Right forelimb (tissue), 1 donor: ENCODE measurements at places on chromosomes 16 and 17.
A peak's percentile ranks its signal among the peaks of the same experiment; 100 is the strongest.

DNA sequence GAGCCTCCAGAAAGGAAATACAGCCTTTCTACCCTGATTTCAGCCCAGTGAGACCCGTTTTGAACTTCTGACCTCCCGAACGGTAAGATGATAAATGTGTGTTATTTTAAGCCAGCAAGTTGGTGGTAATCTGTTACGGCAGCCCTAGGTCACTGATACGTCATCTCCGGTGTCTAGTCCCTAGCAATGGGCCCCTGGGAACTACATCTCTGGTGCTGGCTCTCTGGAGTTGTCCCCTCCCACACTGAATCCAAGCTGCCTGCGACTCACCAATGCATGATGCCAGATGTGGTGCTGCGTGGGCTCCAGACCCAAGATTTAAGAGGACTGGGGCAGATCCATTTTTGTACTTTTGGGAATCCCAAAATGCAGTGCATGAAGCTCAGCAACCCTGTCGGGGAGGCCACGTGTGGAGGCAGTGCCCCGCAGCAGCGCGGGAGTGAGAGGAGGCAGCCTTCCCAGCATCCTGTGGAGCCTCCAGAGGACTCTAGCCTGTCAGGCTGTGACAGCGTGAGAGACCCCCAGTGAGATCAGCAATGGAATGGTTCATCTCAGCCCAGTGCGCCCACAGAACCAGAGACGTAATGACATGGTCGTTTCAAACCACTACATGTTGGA lies 43.6 kb upstream of the USP7 start:
- DNase-seq, result no peak

GRCh38 chr16:12387311-12387710 lies 410.8 kb downstream of the SNX29 start:
- no peak for DNase-seq

DNA sequence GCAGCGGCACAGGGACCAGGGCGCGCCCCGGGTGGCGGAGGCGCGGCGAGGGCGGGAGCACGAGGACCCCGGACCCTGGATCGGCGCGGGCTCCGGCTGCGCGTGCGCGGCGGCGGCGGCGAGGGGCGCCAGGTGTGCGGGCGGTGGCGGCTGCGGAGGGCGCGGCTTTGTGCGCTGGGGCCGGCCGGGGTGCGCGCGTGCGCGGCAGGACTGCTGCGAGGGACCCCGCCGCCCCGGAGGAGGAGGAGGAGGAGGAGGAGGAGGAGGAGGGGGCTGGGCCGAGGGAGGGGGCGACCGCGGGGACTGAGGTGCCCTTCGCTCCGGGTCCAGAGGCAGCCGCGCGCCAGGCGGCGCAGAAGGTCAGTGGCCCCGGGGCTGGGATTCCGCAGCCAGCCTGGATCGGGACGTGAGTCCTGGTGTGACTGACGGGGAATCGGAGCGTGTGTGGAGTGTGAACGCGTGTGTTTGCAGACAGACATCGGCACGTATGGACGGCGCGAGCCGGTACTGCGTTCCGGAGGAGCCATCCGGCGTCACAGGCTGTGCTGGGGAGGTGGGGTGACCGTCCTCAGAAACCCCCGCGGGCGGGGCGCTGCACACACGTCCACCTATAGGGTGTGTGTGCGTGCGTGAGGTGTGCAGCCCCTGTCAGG lies 19.5 kb upstream of the RAP1GAP2 start:
- DNase-seq, result no peak

DNA sequence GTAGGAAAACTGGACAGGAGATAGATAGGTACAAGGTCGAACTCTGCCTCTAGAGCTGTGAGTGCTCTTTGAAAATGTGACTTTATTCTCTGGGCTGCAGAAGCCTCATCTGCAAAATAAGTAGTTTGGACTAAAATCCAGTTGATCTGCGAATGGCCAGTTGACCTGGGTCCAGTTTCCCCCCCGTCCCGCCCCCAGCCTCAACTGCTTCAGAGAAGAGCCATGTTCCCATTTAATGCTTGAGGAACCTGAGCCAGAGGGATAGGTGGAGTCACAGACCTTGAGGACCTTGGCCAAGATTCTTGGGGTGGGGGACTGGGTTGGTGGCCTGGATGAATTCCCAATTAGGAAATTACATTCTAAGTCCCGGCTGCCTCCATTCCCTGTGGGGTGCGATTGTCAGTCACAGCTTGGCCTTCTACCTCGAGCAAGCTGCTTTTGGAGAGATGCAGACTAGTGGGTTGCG lies 14.1 kb downstream of the TBX2 start:
- peak; percentile 45 for DNase-seq

GRCh38 chr17:77365584-77366186 lies 224.9 kb downstream of the SEC14L1 start:
- peak; percentile 53 for DNase-seq

- DNase-seq, result no peak
These were observed 18.9 kb downstream of the TEX2 start for GRCh38 chr17:64244165-64244564.

GRCh38 chr16:57517397-57518367 lies 18.7 kb downstream of the CCDC102A start:
- DNase-seq, result no peak

GRCh38 chr17:80861418-80861815 lies 130.2 kb upstream of the CHMP6 start:
- DNase-seq, result no peak

- DNase-seq, result no peak
These were observed 58.6 kb upstream of the SHISA6 start for GRCh38 chr17:11182430-11182829.

- peak; percentile 80 for DNase-seq
These were observed 333 bp upstream of the NOG start for GRCh38 chr17:56593086-56593645.

GRCh38 chr16:66457888-66458287 lies 30.8 kb downstream of the BEAN1 start:
- DNase-seq, result no peak

- no peak for DNase-seq
These were observed 61.1 kb upstream of the CIBAR2 start for GRCh38 chr16:85173146-85173980.

DNA sequence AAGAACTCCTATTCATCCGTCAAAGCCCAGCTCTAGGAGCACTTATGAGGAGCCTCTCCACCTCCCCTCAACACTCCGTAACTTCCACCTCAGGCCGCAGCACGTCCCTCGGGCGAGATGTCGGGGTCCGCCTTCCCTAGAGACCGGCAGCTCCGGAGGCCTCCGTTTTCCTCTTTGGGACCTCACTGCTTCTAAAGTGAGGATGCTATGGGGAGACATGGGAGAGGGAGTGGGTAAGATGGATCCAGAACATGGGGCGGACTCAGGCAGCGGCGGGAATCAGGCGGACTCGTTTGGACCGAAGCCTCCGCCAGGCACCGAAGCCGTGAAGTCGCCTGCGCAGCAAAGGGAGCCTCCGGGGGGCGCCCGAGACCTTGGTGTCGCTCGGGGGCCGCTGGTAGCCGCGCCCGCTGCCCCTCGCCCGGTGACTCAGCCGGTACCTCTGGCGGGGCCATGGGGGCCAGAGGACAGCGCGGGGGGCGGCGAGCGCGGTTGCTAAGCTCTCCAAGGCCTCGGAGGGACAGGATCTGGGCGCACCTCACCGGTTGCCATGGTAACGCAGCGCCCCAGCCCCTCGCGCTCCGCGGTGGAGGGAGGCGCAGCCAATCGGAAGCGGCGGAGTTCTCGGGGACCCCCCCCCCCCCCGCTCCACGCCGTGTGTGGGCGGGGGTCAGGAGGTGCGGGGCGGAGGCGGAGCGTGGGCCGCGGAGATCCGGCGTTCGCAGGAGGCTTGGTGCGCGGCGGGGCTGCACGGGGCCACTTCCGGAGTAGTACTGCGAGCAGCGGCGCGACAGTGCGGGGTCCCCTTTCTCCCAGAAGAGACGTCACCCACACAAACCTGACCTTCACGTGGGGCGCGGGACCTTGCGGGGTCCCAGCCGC lies 1.3 kb upstream of the HIC1 start:
- peak; percentile 85 for DNase-seq

DNA sequence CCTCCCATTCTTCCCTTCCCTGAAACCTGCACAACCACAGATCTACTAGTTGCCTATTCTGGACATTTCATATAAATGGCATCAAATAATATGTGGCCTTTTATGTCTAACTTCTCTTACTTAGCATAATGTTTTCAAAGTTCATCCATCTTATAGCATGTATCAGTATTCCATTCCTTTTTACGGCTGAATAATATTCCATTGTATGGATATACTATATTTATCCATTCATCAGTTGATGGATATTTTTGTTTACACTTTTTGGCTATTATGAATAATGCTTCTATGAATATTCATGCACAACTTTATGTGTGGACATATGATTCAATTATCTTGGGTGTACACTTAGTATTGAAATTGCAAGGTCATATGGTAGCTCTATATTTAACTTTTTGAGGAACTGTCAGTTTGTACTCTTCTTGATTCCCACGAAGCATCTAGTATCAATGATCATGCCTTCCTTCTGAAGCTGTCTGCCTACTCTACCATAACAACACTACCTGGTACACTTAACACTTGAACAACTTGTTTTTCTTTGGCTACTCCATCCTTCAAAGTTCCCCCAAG lies 12.7 kb upstream of the CHD3 start:
- no peak for DNase-seq

DNA sequence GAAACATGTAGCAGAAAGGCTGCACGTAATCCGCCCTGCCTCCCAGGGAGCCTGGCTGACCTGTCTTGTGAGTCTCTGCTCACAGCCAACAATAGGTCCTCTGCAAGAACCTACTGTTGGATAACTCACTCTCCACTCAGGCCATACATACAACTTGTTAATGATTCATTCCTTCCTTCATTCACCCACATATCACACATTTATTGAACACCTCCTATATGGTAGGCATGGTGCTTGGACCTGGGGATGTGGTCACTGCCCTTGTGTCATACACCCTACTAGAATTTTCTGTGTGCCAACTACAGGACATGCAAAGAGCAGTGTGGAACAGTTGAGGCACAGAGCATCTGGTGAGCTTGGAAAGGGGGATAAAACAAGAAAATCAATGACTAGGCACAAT lies 28.1 kb upstream of the HNF1B start:
- no peak for DNase-seq

DNA sequence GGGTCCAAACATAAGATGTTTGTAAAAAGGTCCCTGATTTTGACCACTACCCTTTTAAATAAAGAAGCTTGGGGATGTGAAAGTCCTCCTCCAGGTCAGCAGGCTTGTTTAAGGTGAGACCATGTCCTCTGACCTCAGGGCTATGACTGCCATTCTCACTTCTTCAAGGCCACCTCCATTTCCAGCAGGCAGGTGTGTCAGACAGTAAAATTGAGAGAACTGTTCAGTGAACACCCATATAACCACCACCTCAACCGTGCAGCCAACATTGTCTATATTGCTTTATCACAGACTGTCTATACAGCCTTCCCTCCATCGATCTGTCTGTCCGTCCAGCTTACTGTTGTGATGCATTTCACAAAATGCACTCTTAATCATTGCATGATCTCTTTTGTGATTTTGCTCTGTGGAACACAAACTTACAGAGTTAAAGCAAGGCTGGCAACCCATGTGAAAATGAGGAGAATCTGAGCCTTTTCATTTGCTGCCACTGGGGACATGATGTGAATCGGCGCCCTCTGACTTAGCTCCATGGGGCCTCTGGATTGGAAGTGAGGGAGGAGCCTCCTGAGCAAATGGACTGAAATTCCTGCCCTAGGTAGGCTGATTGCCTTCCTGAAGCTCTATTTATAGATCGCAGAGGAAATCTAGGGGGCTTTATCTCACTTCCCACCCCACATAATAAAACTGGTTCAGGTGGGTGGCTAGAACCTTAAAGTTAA lies 53.8 kb downstream of the ZNRF1 start:
- DNase-seq, result no peak

GRCh38 chr17:82443465-82444283 lies 6.9 kb downstream of the CYBC1 start:
- no peak for DNase-seq

DNA sequence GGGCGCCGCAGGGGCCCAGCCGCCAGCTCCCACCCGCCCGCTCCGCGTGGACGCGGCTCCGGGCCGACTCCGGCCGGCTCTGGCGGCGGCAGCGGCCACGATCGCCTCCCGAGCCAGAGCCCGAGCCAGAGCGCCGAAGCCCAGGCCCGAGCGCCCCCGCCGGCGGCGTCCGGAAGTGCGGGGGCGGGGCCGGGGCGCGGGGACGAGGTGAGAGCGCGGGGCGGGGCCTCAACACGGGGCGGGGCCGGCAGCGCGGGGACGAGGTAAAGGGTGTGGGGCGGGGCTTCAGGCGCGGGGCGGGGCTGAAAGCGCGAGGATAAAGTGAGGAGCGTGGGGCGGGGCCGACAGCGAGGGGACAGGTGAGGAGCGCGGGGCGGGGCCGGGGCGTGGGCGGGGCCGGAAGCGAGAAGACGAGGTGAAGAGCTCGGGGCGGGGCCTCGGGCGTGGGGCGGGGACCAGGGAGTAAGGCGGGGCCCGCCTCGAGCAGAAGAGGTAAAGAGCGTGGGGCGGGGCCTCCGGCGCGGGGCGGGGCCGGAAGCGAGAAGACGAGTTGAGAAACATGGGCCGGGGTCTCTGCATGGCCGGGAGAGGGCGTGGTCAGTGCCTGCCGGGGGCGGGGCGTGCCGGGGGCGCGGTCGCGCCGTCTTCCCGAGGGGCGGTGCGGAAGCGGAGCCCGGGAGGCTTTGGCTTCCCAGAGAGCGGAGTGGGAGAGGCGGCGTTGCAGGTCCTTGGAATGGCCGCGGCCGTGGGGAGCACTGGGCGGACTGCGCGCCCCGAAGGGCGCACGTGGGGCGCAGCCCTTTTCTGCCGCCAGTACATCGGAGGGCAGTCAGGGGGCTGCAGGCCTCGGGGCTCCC lies at the start of gene AXIN1:
TSS of gene AXIN1 (minus strand) at position 177 of the 857 bp plus-strand sequence. CDS start 5,698 bp downstream, outside the sequence.
- DNase-seq, result peak; percentile 95

GRCh38 chr16:88754109-88754911 lies 30.7 kb downstream of the PIEZO1 start:
- no peak for DNase-seq

- peak; percentile 69 for DNase-seq
These were observed 852 bp upstream of the HELZ start for GRCh38 chr17:67245694-67246402.

GRCh38 chr17:42438600-42439567 lies 15.8 kb upstream of the CAVIN1 start:
- no peak for DNase-seq

DNA sequence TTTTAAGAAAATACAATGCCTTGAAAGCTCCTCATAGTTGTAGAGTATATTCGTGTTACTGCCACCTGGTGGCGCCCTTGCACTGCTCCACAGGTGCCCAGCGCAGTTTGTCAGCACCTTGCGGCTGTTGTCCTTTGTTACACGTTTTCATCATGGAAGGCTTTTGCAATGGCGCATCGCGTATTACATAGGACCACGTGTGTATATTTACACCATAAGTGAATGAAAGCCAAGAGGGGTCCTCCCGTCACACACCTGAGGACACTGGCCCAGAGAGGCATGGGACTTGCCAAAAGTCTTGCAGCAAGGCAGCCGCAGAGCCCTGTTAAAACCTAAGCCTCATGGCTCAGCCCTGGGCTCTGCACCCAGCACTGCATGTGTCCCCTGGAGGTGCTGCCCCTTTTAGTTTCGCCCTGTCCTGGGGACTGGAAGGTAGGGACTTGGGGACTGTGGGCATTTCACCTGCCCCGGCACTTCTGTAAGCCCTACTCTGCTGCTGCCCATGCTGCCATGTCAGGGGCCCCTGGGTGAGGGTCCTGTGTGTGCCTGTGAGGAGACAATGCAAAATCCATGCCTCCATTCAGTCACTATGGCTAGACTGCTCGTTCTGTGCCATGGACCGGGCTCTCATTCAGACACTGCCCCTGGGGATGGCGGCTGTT lies 24.3 kb downstream of the POLR3E start:
- DNase-seq, result no peak

- no peak for DNase-seq
These were observed 3.3 kb downstream of the CDH15 start for GRCh38 chr16:89174877-89175276.
